CD4-positive, alpha-beta T cell treated with Interleukin-12 subunit alpha and Interleukin-12 subunit beta, for 1 hour (primary cell): ENCODE measurements at places on chromosomes 6 and 20.
A peak's percentile ranks its signal among the peaks of the same experiment; 100 is the strongest.

GRCh38 chr6:44072452-44072958, 54.7 kb downstream of the MRPL14 start:
- DNase-seq = no peak

DNA sequence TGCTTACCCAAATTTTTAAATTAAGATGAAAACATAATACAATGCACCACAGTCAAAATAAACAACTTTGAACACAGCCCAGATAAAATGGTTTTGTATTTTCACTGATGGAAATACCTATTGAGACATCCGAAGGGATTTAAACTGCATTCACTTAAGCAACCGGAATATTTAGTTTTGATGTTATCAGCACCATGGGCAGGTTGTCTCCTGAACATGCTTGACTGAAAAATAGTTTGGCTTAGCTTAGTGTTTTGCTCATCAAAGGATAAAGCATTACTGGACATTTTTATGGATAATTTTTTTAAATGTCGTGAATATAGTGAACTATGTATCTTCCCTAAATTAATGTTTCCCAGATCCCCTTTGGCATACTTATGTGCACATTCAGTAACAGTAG, 177.5 kb downstream of the GJA1 start:
- no peak for DNase-seq

DNA sequence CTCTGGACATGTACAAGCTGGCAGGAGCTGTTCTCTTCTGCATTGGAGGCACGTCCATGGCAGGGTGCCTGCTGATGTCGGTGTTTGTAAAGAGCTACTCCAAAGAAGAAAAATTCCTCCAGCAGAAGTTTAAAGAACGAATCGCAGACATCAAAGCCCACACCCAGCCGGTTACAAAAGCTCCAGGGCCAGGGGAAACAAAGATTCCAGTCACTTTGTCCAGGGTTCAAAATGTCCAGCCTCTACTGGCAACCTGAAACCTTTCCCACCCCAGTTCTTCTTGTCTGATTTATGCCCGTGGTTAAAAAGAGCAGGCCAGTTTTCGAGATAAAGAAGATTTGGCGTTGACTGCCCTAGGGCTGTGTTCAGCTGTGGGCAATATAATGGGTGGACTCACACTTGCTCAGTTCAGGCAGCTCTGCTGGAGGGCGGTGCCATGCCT, 19.7 kb downstream of the NRSN1 start:
- no peak for DNase-seq

DNA sequence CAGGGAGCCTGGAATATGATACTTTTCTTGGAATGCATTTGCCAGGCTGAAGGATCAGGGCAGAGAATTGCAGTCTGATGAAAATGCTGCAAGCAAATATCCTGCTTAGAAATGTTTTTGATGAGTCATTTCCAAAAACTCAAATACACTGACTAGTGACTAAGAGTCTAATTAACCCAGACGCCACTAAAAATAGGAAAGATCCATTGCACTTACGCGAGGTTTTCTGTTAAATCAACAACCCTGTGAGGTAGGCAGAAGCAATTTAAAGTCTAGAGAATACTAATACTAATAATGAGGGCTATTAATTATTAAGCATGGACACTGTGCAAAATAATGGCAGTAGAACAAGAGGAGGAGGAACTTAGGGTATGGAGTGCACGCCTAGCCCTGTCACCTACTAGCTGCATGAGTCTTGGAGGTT, 130.1 kb upstream of the DOK5 start:
- no peak for DNase-seq

GRCh38 chr6:47169785-47170616, 127.9 kb upstream of the ADGRF1 start:
- no peak for DNase-seq

DNA sequence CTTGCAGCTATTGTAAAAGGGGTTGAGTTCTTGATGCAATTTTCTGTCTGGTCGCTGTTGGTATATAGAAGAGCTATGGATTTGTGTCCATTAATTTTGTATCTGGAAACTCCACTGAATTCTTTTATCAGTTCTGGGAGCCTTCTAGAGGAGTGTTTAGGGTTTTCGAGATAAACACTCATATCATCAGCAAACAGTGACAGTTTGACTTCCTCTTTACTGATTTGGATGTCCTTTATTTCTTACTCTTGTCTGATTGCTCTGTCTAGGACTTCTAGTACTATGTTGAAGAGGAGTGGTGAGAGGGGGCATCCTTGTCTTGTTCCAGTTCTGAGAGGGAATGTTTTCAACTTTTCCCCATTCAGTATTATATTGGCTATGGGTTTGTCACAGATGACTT, 120.8 kb upstream of the SSTR4 start:
- no peak for DNase-seq

- no peak for DNase-seq
Measured at GRCh38 chr6:73477407-73477806, 15.9 kb downstream of the MTO1 start.

DNA sequence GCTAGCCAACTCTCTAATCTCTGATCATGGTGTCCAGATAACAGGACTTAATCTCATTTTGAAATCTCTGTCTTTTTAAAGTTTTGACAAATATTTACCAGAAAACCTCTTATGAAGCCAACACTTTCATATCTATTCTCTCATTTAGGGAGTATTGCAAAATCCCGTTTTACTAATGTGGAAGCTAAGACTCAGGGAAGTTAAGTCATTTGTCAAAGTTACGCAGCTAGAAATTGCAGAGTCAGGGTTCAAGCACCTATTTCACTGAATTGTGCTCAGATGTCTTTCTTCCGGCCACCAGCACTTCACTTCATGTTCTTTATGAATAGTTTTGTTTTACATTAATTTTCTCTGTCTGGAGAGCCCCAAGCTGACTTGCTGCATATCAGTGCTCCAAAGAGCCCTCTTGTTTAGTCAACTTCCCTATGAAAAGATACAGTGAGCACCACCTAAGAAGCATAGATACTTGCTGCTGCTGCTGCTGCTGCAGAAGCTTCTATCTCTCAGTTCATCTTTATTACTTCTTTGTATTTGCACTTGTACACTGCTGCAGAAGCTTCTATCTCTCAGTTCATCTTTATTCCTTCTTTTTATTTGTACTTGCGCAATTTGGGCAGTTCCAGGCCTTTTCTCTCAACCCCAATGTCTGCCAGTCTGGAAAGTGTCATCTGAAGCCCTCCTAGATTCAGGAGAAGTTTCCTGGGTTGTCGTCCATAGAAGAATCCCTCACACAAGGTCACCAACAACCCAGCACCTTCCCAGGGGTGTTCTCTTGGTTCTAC, 329.7 kb downstream of the MAFB start:
- DNase-seq = no peak

DNA sequence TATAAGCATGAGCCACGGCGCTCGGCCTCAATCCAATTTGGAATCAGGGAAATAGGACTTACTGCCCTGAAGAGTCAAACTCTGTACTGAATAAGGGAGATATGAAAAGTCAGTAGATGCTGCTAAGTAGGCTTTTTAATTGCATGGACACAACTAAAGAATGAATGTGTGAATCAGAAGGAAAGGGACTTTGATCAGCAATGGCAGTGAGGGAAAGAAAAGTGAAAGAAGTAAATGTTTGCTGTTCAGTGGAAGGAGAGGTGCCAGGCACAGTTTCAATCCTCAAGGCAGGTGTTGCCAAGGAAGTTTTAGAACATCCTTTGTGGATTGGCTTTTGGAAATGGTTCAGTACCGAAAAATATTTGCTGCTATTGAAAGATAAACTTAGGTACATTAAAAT, 62.2 kb upstream of the GCM1 start:
- DNase-seq = no peak

- peak; percentile 35 for DNase-seq
Measured at GRCh38 chr6:150072201-150072600, 3.3 kb upstream of the ULBP3 start.

DNA sequence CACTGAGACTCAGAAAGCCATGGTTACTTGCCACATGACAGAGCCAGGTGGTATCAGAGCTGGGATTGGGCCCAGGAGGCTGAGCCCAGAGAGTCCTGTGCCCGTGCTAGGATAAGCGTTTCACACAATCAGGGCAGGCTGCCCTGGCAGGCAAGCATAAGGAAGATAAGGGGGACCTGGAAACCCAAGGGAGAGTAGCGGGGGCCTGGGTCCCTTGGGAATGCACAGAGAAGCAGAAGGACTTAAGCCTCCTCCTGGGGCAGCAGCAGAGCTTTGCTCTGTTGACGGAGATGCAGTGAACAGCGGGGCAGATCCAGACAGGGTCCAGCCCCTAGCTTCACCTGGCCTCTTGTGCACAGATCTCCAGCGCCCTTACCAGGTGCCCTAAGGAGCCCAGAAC, 8.7 kb downstream of the TRIB3 start:
- DNase-seq = no peak

GRCh38 chr20:37240337-37241067, 21.1 kb downstream of the GHRH start:
- DNase-seq = no peak

DNA sequence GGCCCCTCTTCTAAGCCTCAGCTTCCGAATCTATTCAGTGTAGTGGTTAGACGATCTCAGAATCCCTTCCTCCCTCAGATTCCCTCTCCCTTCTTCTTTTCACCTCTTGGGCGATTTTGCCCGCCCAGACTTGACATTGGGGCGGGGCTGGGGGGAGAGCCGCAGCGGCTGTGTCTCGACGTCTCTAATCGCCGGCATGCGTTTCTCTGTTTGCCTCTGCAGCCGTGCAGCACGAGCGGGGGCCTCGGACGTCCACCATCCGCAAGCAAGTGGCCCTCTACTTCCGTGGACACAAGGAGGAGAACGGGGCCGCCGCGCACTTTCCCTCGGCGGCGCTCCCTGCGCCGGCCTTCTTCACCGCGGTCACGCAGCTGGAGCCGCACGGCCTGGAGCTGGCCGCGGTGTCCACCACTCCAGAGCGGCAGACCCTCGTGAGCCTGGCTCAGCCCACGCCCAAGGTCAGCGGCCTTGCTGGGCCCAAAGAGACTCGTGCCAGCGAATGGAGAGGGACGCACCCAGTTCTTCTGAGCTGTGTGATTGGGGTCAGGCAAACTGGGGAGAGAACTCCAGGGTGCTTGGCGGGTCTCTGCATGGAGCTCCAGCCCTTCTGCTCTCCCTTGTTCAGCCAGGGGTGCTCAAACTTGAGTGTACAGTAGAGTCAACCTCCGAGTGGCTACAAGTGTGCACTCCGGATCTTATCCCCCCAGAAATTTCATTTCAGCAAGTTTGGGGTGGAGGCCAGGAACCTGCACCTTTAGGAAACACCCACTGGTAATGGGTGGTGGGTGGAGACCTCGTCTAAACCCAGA, 10.7 kb downstream of the NR2E1 start:
- DNase-seq = no peak

GRCh38 chr6:16761471-16762267, 409 bp upstream of the ATXN1 start:
- DNase-seq = peak; percentile 90

- DNase-seq = peak; percentile 37
Measured at GRCh38 chr6:33018904-33019303, 9.5 kb upstream of the HLA-DOA start.

GRCh38 chr6:150086026-150086425, 17.1 kb upstream of the ULBP3 start:
- DNase-seq = no peak

DNA sequence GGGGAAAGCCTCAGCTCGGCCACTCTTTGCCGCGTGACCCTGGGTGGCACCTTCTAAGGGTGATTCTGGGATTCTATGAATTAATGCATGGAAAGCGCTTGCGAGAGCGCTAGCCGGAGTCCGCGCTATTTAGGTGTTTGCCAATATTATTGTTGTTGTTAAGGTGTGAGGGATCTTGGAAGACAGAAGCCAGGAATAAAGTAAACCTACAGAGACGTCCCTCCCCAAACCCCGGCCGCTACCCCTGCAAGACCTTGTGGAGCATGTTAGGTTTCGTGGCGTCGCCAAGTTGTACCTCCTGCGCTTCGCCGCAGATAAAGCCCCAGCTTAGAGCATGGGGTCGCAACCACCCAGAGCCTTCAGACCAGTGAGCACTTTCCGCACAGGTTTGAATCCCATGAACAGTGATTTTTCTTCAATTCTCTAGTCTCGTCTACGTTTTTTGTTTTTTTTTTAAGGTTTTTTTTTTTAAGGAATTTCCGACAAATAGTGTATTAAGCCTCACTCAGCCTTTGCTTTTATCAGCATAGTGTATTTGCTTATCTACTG, 16.9 kb upstream of the ZSCAN9 start:
- no peak for DNase-seq

- DNase-seq = no peak
Measured at GRCh38 chr20:9161311-9161710, 92.4 kb downstream of the PLCB4 start.

- no peak for DNase-seq
Measured at GRCh38 chr6:6599468-6599873, 11.0 kb downstream of the LY86 start.

- no peak for DNase-seq
Measured at GRCh38 chr6:143376375-143376774, 74.1 kb downstream of the ADAT2 start.

DNA sequence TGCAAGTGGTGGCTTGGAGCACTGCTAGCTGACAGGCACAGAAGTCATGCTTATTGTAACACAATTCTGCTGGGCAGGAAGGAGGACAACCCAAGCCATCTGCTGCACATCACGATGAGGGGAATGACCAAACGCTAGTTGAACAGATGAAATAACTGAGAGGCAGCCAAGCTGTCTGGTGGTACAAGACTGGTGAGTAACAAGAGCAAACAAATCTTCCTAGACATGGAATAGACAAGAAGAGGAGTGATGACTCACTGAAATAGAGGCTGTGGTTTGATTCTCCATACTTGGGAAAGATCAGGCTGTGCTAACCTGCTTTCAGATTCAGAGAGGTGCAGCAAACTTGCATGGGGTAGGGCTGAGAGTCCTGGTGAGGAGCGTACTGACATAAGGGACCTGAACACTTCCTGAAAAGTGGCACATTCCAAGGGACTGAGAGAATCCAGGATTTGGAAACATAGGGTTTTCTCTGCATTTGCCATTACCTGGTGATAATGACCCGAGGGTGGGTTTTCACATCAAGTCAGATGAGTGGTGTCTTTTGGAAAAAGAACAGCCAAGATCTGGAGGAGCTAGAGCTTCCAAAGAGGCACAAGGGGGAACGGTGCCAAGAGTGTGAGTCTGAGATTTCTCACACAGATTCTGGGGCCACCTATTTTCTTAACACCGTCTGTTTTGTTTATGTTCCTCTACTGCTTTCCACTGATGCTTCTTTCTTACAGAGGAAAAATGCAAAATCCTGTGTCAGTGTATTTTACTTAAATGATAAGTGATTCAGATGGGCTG, 60.0 kb downstream of the PRL start:
- no peak for DNase-seq

GRCh38 chr6:67640484-67640883, 994.6 kb upstream of the ADGRB3 start:
- DNase-seq = no peak

- no peak for DNase-seq
Measured at GRCh38 chr6:139852488-139853140, 478.2 kb upstream of the CITED2 start.

DNA sequence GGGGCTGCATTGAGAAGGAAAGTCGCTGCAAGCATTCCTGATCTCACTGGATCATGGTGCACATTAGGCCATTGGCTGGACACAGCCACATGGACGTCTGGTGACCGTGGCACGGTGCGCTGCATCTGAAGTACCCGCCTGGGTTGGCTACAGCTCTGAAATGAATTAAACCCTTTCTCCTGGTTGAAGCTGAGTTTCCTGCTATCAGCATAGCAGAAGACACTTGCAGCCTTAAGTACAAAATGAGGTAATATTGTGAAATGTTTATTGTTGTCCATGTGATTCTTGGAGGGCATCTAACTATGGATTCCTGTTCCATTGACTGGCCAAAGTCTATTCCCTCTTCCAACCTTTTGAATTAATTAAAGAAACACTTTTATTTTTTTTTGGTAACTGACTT, 89.8 kb upstream of the ADTRP start:
- no peak for DNase-seq

- no peak for DNase-seq
Measured at GRCh38 chr20:21826976-21827375, 121.5 kb downstream of the PAX1 start.

GRCh38 chr6:24547243-24547642, 52.5 kb downstream of the ALDH5A1 start:
- DNase-seq = peak; percentile 18
